ENCODE measurements at places on chromosomes 13 and 19.
A peak's percentile ranks its signal among the peaks of the same experiment; 100 is the strongest.

GRCh38 chr19:46133101-46133627 is 8.7 kb upstream of the IGFL3 start:
- peak; percentile 88 for DNase-seq

DNA sequence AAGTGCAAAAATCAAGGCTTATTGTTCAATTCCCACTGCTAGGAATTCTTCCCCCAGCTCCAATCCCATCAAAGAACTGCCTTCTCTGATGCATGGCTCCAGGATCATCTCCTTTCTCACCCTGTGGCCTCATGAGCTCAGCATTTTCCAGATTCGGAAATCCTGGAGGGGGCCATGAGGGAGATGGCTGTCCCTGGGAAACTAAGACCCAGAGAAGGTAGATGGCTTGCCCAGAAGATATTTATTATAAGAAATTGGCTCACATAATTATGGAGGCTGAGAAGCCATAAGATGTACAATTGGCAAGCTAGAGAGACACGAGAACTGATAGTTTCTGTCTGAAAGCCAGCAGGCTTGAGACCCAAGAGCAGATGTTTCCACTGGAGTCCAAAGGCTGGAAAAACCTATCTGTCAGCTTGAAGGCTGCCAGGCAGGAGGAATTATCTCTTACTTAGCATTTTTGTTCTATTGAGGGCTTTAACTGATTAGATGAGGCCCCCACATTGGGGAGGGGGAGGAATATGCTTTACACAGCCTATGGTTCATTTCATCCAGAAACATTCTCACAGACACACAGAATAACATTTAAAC is 58.6 kb downstream of the GADD45B start:
- DNase-seq, result no peak

DNA sequence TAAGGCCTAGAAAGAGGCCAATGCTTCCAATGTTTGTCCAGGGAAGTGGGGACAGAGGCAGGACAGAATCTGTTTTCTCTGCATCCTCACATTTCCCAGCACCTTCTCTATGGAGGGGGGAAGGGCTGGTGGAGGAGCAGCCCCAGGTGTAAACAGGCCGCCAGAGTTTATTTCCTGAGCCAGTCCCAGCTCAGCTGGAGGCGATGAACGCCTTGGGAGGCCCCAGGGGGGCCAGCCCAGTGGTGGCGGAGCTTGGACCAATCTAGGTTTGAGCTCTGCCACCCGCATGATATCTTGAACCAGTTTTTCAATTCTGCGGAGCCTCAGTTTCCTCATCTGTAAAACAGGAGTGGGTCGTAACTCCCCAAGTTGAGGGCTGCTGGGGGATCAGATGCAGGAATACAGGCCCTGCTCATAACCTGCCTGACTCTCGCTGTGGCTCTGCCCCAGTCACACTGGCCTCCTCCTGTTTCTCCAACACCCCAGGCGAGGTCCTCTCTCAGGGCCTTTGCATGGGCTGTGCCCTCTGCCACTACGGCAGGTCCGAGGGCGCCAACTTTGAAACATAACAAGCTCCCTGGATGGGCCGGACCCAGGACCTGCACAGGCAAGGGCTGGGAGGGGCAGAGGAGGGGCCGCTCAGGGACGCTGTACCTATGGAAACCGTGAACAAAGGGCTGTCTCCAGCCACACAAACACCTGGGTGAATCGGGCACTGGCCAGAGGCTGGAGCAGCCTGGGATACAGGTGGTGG is 1.1 kb downstream of the TNFAIP8L1 start:
- DNase-seq, result no peak

DNA sequence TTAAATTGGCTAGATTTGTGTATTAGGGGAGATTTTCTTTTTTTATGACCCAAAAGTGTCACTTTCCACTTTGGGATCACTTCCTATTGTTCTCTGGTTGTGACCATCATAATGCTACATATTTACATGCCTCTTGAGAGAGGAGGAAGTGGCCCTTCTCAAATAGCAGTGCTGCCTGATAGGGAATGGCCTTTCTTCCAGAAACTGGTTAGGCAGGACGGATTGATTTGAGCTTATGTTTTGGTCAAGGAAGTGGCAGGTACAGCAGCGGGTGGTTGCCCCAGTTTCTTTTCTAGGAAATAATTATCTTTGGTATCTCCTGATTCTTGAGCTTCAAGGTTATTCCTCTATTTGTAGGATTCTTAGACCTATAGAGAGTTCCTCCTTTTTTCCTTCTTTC is 21.9 kb upstream of the WTIP start:
- DNase-seq, result peak; percentile 63

- DNase-seq, result peak; percentile 51
Observed at GRCh38 chr13:74061926-74062595, 72.1 kb downstream of the KLF12 start.

GRCh38 chr13:85651440-85651839 is 147.8 kb downstream of the SLITRK6 start:
- no peak for DNase-seq

DNA sequence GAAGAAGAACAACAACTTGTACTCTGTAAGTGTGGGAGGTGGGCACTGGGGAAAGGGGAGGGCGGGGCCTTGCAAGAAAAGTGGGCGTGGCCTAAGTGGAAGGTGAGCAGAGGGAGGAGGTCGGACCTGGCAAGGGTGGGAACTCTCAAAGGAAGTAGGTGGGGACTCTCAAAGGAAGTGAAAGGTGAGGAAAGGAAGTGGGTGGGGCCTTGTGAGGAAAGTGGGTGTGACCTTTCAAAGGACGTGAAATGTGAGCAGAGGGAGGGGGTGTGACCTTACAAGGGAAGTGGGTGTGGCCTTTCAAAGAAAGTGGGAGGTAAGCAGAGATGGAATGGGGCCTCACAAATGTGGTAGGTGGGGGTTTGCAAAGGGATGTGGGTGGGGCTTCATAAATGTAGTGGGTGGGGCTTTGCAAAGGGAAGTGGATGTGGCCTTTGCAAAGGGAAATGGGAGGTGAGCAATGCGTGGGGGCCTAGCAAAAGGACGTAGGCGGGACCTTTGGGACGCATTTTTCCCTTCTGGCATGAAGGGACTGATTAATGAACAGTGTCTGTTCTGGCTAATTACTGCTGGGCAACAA is 25.9 kb downstream of the ACSBG2 start:
- DNase-seq, result peak; percentile 97

DNA sequence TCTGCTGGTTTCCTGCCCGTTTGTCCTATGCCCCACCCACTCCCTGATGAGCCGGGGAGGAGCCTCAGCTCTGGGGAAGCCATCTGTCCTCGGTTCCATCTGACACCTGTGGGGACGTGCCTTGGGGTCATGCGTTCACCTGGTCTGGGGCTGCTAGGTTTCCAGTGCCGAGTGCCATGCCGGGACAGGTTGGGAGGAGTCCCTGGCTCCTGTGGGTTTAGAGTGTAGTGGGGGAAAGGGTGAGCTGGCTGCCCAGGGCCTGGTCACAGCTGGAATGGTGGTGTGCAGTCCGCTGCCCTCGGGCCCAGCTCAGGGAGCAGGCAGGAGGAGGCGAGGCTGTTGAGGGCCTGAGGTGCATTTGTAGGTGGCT is 2.5 kb downstream of the KDM4B start:
- no peak for DNase-seq

- DNase-seq, result peak; percentile 24
Observed at GRCh38 chr19:39144290-39145071, 18.9 kb downstream of the PAK4 start.

DNA sequence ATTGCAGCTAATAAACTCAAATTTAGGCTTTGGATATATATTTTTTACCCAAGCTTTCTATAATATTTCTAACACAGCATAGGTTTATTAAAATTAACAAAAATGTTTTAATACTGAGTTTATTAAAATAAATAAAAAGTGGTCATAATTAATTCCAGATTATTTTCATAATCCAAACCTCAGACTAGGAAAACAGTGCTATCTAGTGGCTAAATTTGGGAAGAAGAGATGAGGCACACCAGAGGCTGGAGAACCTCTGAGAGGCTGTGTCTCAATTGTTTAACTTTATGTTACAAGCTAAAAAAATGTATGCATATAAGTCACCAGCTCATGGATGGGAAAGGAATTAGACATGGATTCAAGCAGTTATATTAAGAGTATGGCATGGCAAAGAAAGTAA is 392.5 kb downstream of the DIAPH3 start:
- DNase-seq, result no peak

- no peak for DNase-seq
Observed at GRCh38 chr13:58893396-58893795, 1261.9 kb downstream of the PCDH17 start.

- no peak for DNase-seq
Observed at GRCh38 chr19:32824916-32825608, 44.5 kb downstream of the SLC7A9 start.

GRCh38 chr13:50359041-50359367 is 343.8 kb downstream of the KCNRG start:
- peak; percentile 50 for DNase-seq

DNA sequence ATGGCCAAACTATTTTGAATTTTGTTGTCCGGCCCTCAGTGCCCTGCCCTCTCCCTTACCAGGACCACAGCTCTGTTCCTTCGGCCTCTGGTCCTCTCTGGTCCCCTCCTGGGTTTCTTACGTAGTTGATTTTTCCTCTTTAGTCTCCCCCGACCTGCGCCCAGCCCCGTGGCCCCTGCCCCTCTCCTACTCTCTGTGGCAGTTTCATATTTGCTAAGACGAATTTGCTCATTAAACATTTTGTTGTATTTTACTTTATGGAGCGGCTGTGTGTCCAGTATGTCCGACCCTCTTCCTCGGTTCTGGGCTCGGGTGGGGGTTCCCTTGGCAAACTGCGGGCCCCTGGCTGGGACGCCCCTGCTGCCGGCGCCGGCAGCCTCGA is 576 bp upstream of the EPN1 start:
- no peak for DNase-seq

GRCh38 chr13:112956571-112957294 is 12.3 kb upstream of the MCF2L start:
- no peak for DNase-seq

DNA sequence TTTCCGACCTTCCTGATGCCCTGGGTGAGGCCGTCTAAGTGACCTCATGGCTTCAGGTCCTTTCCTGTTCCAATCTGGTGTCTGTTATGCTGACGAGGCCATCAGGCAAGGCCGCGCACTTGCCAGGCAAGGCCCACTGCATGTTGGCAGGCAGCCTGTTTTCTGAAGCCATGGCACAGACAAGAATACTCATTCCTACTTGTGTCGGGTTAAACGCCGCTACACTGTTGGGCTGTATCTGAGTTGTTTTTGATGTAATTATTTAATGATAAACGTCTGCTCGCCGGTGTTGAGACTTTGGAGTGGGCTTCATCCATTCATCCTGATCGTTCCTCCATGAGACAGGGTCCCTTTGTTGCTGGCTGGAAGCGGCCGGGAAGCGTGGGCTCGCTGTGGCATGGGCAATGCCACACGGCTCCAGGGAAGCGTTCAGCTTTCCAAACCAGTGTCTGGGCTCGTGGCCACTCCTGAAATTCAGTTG is 92.1 kb downstream of the ATP11A start:
- no peak for DNase-seq

GRCh38 chr19:49453757-49454240 is 774 bp downstream of the ALDH16A1 start:
- DNase-seq, result no peak

- DNase-seq, result no peak
Observed at GRCh38 chr19:4491446-4491845, 19.3 kb downstream of the HDGFL2 start.

GRCh38 chr19:21326169-21326568 is 3.0 kb downstream of the ZNF708 start:
- DNase-seq, result no peak

GRCh38 chr19:18987456-18987855 is 45.9 kb downstream of the SUGP2 start:
- DNase-seq, result no peak

GRCh38 chr13:30654430-30654829 is 36.7 kb downstream of the USPL1 start:
- DNase-seq, result no peak

GRCh38 chr13:99339736-99340397 is 32.7 kb upstream of the GPR183 start:
- no peak for DNase-seq

- no peak for DNase-seq
Observed at GRCh38 chr13:33349288-33349985, 63.9 kb upstream of the STARD13 start.

GRCh38 chr13:113117335-113117872 is 5.2 kb upstream of the F10 start:
- no peak for DNase-seq

DNA sequence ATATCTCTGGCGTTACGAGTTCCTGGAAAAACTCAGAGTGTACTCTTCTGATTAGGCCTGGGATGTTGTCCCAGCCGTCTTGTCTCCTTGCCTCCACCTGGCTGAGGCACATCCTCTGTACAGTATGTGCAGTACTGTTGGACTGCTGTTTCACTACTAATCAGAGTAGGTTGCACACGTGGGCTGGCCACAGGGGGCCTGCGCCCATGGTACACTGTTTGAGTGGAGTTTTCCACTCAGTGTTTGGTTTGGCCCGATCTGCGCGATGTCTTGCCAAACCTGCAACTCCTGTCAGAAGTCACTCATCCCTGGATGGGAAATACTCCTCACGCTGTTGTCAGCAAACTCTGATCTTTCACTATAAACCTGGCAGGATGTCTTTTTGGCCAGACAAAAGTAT is 189.6 kb upstream of the CSNK1A1L start:
- no peak for DNase-seq

GRCh38 chr19:12668932-12669269 is 2.3 kb downstream of the WDR83 start:
- DNase-seq, result peak; percentile 52

- DNase-seq, result no peak
Observed at GRCh38 chr13:97542102-97542685, 108.2 kb downstream of the RAP2A start.

DNA sequence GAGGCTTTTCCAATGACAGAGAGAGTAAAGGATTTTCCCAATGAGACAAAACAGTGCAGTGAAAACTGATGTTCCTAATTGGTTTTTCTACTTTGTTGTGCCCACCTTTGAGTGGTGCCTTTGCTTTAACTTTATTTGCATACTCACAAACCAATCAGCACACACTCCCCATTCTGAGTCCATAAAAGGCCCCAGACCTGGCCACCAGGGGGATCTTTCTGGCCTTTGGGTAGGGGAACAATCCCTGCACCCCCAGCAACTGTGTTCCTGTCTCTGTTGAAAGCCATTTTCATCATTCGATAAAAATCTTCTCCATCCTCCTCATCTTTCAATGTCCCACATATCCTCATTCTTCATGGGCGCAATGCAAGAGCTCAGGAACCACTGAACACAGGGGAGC is 252.8 kb downstream of the B3GLCT start:
- DNase-seq, result no peak

GRCh38 chr13:39047560-39047959 is 9.3 kb downstream of the NHLRC3 start:
- no peak for DNase-seq
